Activated T-cell treated with anti-CD3 and anti-CD28 coated beads for 48 hours (primary cell): ENCODE measurements at places on chromosomes 6 and 20.

GRCh38 chr6:100099189-100100074, 105.4 kb upstream of the MCHR2 start:
- DNase-seq: no peak

GRCh38 chr6:6829872-6830685, 241.6 kb downstream of the LY86 start:
- no peak for DNase-seq

GRCh38 chr20:34120213-34120612, 8.2 kb upstream of the EIF2S2 start:
- no peak for DNase-seq

- DNase-seq: no peak
Measured at GRCh38 chr6:36023996-36024795, at the start of gene SLC26A8. TSS of gene SLC26A8 (minus strand) at chr6:36024641. CDS start at chr6:36019707, 4,934 bp downstream.

DNA sequence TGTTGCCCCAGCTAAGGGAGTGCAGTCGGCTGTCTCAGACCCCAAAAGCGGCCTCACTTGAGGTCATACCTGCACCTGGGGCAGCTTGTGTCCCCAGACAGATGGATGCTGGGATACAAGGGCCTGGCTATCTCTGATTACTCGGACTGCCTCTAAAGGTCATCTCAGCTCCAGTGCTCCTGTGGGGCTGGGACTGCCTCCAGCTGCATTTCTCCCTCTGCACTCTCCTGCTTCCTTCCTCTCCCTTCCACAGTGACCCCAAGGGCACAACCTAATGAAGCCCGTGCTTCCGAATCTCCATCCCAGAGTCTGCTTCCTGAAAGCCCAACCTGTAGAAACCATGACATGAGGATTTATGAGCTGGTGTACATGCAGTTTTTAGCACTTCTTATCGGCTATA, 22.8 kb upstream of the OCSTAMP start:
- no peak for DNase-seq

DNA sequence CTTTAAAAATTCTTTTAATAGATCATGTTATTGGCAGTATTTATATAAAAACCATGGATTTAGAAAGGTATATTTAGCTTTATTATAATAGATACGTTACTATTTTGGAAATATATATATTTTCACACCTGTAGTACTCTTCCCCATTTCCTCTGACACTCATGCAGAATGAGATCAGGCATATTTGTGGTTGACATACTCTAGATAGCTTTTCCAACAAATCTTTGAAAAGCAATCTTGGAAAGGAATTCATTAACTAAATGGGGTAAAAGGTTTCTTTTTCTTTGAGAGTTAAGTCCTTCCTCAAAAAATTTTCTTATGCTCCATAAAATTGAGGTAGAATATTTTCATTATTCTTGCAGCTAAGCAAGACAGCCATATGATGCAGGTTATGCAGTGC, 14.5 kb downstream of the ASF1A start:
- DNase-seq: no peak

- DNase-seq: no peak
Measured at GRCh38 chr20:56730996-56731395, 101.9 kb downstream of the TFAP2C start.

DNA sequence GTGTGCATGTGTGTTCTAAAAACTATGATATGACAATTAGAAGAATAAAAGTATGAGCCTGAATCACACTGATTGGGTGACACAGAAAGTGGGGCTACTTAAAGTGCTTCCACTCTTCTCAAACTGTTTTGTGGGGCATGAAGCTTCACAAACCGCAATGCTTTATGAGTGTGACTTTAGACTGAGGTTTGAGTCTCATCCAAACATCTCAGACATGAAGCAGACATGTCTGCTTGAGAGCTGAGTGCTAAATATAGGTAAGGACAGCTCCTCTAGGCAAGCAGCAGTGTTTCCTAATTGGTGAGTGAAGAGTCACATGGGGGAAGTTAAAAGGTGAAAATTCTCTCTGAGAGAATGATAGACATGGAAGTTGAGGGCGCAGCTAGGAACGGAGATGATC, 726.9 kb upstream of the CITED2 start:
- DNase-seq: no peak

DNA sequence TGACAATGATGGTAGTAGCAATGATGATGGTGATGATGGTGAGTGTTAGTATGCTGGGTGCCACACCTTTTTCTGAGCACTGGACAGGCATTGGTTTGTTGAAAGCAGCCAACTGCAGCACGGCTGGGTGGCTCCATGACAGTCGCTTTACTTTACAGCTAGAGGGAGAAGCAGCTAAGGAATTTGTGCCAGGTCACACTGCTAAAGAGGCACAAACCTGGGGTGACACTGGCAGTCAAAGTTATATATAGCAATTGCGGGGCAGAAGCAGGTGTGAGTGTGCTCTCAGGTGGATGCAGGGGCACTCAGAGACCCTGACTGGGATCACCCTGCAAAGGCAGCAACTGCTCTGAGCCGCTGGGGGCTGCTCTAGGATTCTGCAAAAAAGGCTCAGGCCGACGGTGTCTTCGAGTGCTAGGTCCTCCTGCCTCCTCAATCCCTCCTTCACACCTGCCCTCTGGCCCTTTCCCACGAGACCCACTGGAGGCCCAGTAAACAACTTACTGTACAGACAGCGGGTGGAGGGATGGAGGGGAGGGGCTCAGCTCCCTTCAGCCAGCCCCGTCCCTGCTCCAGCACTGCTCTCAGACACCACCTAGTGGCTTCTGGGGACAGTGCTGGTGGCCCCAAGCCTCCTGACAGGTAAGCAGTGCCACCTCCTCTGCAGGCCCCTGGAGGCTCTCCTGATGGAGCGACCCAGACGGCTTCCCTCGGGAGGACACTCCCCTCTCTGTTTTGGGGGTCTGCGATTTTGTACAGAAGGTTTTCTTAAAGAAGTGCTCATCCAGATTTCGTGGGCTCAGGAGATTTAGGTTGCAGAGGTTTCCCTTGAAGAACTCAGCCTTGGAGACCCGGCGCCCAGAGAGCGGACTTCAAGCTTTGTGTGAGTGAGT, 4.4 kb upstream of the RPS21 start:
- DNase-seq: peak; percentile 77

- peak; percentile 2 for DNase-seq
Measured at GRCh38 chr6:70956451-70957283, at the start of gene B3GAT2. TSS of gene B3GAT2 (minus strand) at chr6:70957060. CDS start at chr6:70956429, 631 bp downstream.

- no peak for DNase-seq
Measured at GRCh38 chr20:39563349-39563748, 601.2 kb downstream of the DHX35 start.

- no peak for DNase-seq
Measured at GRCh38 chr6:32602383-32602782, 12.7 kb upstream of the HLA-DRB1 start.

DNA sequence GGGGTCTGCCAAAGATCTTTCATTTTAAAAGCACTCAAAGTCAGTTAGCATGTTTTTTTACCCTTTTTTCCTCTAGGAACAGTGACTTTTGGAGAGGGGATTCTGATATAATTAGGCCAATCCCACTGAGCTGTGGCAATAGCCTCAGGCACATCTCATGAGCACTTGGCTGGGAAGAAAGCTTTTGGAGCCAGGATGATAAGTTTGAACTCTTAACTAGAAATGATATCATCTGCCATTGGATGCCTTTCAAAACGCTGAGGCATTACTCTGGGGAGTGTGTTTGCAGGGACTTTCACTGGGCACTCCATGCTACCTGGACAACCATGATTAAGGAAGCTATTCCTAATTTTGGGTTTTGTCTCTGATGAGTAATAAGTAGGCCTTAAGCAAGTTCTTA, 3.7 kb downstream of the SCGN start:
- no peak for DNase-seq

GRCh38 chr20:44125332-44126127, 61.5 kb downstream of the JPH2 start:
- DNase-seq: no peak

- no peak for DNase-seq
Measured at GRCh38 chr20:17694767-17695166, 5.0 kb upstream of the BANF2 start.
